ENCODE measurements at places on chromosomes 2 and 18.

DNA sequence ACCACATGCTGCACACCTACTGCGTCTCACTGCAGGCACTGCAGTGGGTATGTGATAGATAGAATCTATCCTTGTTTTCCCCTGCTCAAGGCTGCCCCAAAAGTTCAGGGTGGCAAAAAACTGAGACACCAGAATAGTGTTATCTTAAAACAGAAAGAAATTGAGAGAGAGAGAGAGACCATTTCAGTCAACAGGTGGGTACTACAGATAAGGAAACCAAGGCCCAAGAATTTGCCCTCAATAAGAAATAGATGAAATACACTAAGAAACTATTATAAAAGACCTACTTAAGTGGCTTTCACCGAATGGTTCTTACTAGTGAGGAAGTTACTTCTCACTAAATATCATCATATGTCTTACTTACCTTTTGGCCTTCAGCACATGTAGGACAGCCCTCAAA, 27.9 kb downstream of the EPG5 start:
- no peak for DNase-seq

DNA sequence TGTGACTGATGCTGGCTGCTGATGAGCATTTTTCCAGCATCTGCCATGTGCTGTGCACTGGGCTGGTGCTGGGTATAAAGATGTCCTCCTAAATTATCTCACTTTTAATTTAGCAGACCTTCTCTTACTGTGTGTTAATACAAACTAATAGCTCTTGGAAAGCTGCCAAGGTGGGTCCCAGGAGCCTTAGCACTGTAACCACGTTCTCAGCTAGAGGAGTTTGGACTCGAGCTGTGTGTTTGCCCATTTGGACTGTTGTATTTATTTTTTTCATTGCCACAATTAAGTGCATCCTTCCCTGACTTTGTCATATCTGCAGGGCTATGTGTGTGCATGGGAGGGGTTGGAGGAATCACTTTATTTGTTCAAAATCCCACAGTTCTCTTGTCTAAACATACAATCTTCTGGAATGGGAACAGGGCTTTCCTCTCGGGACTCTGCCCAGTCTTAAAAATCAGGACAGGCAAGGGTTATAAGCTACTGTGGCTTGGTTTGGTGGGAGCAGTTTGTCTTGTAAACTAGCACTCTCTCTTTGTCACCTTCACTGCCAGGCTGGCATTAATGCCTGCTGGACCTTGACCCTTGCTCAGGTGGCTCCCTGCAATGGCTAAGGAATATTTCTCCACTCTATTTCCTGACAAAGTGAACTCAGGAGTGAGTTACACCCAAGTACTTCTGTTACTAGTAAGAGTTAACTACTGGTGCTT, 129.7 kb upstream of the MGAT5 start:
- DNase-seq = no peak

DNA sequence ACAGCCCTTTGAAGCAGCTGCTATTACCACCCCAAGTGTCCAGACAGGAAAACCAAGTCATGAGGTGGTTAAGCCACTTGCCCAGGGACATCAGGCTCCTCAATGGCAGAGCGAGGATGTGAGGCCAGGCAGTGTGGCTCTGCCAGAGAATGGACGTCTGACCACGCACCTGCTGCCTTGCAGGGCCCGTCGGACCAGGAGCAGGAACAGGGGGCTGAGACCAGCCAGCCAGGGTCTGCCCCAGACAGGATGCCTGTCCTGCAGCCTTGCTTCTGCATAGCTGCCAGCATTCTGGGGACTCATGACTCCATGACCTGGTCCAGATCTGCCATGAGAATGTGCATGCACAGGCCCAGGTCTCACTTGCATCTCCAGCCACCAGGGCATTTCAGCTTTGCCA, 52.0 kb downstream of the BCL2L11 start:
- DNase-seq = no peak

GRCh38 chr2:55073000-55073983, 23.0 kb upstream of the RTN4 start:
- DNase-seq = no peak

DNA sequence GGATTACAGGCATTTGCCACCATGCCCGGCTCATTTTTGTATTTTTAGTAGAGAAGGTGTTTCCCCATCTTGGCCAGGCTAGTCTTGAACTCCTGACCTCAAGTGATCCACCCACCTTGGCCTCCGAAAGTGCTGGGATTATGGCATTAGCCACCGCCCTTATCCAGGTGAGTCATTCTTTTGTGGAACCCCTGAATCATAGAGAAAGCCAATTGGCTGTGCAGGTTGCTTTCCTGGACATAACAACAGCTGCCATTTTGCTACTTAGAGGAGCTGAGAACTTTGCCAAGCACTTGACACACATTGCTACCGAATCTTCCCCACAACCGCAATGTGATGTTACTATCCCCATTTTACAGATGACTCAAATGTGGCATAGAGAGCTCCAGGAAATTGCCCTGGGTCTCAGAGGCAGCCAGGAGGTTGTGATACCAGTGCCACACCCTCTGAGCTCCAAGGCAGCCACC, 36.0 kb downstream of the SETBP1 start:
- no peak for DNase-seq

DNA sequence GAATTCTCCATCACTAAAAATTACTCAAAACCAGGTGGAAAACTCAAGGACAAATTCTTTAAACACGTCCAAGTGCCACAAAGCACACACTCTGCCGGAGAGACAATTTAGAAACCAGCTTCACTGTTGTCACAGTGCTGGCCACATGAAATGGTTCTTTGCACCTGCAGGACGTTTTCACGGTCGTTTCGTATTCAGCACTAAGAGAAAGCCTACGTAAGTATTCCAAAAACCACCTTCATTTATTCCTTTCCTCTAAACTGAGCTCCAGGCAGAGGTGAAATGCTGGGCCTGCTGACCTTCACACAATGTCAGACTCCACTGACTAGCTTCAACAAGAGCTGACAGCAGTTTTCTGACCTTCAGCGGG, 680 bp downstream of the ATP5F1A start:
- no peak for DNase-seq

- no peak for DNase-seq
Observed at GRCh38 chr18:4074647-4075046, 380.5 kb downstream of the DLGAP1 start.

DNA sequence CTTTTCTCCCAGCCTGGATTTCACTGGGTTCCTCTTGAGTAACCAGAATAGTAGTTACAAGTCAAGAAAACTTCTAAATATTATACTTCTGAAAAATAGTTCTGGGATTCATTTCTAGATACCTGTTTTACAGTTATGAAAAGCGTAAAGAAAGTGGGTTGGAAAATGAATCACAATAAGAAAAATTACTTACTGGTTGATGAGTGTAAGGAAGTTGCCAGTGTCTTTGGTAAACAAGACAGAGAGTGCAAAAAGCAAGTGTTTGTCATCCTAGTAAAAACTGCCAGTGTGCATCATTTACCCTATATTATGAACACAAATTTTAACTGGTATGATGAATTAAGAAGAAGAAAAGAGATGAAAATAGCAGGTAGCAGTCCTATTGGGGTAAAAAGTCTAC, 88.9 kb downstream of the R3HDM1 start:
- DNase-seq = no peak

DNA sequence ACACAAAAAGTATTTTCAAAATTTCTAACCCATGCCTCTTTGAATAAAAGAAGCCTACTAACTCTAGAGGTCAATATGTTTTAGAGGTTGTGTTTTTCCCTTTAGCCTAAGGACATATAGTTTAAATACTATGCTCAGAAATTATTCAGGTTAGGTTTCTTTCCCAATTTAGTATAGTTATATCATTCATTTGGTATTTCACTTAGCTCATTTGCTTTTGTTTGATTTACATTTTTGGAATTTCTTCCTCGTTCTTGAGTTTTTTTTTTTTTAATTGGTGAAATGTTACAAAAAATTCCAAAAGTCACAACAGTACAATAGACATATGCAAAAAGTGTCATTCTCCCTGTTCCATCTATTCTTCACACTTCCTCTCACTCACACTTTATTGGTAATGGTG, 371.3 kb upstream of the TNP1 start:
- DNase-seq = no peak

DNA sequence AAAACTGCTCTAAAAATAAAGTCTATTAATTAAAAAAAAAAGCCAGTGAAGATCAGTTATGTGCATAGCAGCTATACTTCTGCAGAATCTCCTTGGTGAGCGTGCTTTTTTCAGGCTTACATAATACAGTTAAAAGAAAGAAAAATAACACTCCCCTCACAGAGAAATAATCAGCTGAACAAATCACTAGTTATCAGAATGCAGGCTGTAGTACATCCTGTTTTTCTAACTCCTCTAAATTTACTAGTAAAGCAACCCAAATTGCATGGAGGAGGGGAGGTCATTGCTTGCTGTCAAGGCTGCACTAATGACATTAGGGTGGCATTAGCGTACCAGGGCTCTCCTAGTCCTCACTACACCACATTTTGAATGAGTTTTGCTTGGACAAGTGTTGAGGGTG, 192.2 kb downstream of the PLCL1 start:
- no peak for DNase-seq

DNA sequence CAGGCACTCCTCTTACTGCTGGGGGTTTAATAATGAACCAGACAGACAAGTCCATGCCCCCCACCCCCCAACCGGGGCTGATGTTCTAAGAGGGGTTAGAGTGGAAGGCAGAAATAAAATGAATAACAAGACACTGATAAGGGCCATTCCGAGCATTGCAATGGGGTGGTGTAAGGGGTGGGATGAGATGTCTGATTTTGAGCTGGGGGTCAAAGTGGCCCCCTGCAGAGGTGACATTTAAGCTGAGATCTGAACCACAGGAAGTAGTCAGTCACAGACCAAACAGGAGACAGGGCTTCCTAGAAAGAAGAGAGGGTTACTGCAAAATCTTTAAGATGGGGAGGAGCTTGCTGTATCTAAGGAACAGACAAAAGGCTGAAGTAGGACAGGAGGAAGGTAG, 180.6 kb upstream of the SH3BP4 start:
- DNase-seq = no peak

DNA sequence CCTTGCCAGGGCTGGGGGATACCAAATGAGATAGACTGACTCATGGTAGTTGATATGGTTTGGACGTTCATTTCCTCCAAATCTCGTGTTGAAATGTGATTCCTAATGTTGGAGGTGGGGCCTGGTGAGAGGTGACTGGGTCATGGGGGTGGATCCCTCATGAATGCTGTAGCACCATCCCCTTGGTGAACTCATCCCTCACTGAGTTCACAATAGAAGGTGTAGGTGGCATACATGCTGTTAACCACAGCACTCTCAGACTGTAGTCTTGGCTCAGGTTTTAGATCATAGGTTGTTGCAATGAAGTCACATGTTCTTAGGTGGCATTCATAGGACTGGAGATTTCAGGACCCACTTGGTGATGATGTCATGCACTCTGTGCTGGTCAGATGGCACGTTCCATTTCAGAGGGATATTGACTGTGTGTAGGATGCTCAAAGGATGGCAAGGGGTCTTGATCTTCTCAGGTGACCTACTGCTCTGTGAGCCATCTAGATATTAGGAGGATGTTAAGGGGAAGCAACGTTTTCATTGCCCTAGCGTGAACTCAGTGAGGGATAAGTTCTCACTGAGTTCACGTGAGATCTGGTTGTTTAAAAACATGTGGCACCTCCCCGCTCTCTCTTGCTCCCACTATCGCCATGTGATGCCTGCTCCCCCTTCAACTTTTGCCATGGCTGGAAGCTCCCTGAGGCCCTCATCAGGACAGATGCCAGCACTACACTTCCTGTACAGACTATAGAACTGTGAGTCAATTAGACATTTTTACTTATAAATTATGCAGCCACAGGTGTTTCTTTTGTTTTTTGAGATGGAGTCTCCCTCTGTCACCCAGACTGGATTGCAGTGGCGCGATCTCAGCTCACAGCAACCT, 73.8 kb upstream of the ACAA2 start:
- DNase-seq = no peak

- DNase-seq = no peak
Observed at GRCh38 chr2:194491409-194492115, 1165.5 kb upstream of the SLC39A10 start.

DNA sequence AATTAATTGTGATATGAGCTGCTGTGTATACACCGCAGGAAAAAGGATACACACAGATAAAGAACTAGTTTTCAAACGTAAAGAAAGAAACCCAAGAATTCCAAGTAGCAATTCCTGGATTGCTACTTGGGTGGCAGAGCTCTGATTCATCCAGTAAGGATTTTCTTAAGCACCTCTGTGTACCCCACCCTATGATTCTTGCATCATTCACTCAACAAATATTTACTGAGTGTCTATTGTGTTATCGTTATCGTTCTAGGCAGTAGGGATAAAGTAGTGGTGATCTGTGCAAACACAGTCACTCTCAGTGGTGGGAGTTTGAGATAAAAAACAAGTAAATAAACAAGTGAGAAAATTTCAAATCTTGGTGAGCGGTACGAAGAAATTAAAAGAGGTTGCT, 4.9 kb upstream of the TMEM200C start:
- DNase-seq = no peak

- DNase-seq = no peak
Observed at GRCh38 chr2:105879106-105879802, 134.5 kb downstream of the NCK2 start.

DNA sequence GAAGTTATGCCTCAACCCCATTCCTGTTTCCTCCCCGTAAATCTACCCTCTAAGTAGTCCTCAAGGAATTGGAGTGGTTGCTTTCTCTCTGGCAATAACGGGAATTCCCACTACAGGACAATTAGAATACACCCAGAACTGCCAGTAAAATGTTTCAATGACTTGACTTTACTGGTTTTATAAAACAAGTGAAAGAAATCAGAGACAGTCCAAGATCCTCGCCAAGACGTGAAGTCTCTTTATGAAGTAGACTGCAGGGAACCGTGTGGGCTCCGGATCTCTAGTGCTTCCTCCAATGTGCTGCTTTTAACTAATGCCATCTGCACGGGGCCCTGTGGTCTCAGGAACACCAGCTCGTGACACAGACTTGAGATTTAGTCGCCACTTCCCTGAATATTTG, 101.4 kb downstream of the CPO start:
- DNase-seq = no peak

- no peak for DNase-seq
Observed at GRCh38 chr2:216539791-216540241, 41.2 kb downstream of the RPL37A start.

- DNase-seq = no peak
Observed at GRCh38 chr2:112032689-112033465, 22.2 kb upstream of the TMEM87B start.

GRCh38 chr2:23681356-23682140, 245.4 kb downstream of the ATAD2B start:
- DNase-seq = no peak

- no peak for DNase-seq
Observed at GRCh38 chr2:111148225-111148873, 27.6 kb downstream of the BCL2L11 start.

GRCh38 chr2:36634981-36635597, 37.1 kb upstream of the FEZ2 start:
- DNase-seq = no peak

Measured in fibroblast of the conjunctiva (primary cell).